ENCODE measurements at places on chromosomes 4 and X.
A peak's percentile ranks its signal among the peaks of the same experiment; 100 is the strongest.

GRCh38 chr4:127558088-127558487 lies 74.7 kb upstream of the INTU start:
- DNase-seq, result no peak

GRCh38 chr4:8913121-8913857 lies 41.6 kb upstream of the HMX1 start:
- DNase-seq, result no peak

- no peak for DNase-seq
These were observed 836.0 kb downstream of the TRIML1 start for GRCh38 chr4:188975271-188975670.

DNA sequence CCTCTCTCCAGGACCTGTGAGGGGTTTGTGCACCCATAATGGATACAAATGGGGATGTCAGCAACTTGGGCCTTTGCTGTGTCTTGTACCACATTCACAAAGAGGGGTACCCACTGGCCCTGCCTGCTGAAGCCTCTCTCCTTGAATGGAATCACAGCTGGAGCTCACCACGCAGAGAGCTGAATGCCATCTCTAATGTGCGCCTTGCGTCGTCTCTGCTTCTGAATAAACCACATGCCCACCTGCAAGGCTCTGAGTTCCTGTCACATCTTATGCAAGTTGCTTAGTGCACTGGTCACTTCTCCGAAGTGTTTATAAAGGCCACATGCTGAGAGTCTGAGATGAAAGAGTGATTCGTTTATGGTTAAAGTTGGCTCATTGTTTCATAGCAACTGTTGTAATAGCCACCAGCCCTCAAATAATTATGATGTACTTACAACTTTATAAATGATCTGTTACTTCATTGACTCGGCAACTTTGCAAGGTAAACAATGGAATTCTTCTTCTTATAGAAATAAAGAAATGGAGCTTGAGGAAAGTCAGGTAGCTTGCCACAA lies 6.2 kb upstream of the PUDP start:
- DNase-seq, result no peak

DNA sequence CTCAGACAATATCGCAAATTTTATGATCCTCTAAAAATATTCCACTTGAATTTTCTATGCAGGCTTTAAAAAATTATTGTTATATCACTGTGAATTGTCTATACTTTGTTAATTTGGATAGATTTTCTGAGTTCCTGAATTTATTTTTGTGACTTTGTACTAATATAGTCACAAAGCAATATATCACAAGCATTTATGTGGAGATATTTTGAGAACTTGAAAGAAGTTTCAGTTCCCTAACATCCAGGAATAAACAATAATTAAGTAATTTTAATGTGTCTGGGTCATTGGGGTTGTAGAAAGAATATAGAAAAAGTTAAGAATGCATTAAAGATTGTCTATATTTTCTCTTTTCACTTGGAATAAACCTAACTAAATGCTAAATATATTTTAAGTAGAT lies 32.0 kb downstream of the CXCL8 start:
- DNase-seq, result no peak

DNA sequence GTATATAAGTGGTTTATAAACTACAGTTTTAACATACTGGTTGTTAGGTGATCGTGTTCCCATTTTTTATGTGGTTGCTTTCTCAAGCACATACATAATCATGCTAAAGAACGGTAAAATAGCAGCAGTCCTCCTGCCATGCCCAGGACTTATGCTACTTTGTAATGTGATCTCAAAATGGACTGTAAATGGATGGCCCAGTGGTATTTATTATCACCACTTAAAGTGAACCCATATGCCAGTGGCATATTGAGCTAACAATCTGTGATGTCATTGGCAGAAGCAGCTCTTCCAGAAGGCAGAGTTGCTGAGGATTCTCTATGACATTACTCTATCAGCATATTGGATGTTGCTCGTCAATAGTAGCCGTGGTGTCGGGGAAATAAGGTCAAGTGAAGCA lies 28.6 kb downstream of the ANK2 start:
- no peak for DNase-seq

GRCh38 chr4:75696581-75696980 lies 23.4 kb upstream of the G3BP2 start:
- DNase-seq, result no peak

- no peak for DNase-seq
These were observed 44.1 kb upstream of the SEC24B start for GRCh38 chr4:109389369-109390114.

DNA sequence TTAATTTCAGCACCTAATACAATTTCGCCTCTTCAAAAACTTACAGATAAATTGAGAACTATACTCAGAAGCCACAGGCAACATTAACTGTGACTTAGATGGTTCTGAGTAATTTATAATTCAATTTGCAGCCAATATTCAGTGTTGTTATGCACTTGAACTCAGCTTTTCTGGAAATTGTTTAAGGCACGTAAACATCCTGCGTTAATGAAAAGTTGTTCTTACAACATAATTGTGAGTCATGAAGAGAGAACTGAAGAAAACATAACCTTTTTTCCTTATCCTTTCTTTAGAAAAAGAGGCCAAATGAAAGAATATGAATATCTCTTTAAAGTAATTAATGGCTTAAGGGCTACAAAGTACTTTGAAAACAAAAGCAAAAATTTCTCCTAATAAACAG lies 16.6 kb upstream of the H2AZ1 start:
- no peak for DNase-seq

DNA sequence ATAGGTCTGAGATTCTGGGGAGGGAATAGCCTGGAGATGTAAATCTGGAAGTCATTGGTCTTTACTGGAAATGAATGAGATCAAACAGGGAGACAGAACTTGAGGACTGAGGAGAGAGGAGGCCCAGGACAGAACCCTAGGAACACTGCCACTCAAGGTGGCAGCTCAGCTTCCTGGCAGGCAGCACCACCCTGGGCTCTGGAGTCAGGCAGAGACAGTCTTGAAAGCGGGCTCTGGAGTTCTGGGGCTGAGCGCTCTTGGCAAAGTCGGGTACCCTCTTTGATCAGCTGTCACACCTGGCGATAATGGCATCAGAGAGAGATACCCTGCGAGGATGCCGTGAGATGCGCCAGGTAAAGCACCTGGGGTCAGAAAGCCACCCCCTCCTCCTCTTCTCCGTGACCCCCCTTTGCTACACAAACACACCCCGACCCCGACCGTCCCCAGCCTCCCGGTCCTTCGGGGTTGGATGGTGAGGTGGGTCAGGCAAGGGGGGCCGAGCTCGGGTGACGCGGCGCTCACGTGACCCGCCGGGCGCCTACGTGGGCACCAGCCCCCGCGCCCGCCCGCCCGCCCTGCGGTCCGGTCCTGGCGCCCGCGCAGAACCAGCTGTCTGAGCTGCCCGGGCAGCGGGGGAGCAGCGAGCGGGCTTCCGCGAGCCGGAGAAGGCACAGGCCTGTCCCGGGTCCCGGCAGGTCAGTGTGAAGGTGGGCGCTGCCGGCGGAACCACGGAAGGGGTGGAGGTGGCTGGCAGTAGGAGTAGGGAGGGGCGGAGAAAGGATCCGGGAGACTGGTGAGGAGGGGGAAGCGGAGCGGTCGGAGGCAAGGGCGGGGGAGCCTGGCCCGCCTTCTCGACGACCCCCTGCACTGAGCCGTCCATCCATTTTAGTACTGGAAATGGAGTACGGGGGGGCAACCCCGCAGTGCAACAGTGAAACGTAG lies at the start of gene TCEAL3:
Gene TCEAL3, plus strand, starts transcription at position 600 of the 942 bp plus-strand sequence. CDS start 1,102 bp downstream, outside the sequence.
- peak; percentile 28 for DNase-seq

GRCh38 chr4:23770011-23770410 lies 119.8 kb downstream of the PPARGC1A start:
- no peak for DNase-seq

DNA sequence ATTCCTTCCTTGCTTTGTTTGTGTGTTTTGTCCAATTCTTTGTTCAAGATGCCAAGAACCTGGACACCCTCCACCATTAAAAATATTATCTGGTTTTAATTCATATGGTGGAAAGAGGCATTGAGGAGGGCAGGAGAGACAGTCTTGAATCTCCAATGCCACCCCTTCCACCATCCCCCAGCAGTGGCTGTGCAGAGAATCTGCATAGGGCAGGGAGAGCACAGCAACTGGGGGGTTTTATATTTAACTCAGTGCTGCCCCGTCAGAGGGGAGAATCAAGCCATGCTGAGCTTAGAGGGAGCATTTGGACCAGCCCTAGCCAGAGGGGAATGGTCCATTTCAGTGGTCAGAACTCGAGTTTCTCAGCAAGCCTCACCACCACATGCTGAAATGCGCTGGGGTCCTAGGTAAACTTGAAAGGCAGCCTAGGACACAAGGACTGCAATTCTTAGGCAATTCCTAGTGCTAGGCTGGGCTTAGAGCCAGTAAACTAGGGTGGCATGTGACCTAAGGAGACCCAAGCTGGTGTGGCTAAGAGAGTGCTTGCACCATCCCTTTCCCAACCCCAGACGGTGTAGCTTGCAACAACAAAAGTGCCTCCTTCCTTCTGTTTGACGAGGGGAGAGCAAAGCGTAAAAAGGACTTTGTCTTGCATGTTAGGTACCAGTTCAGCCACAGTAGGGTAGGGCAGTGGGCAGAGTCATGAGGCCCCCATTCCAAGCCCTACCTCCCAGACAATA lies 34.2 kb downstream of the CCDC158 start:
- DNase-seq, result no peak

GRCh38 chr4:37601531-37601930 lies 84.6 kb downstream of the RELL1 start:
- DNase-seq, result no peak

DNA sequence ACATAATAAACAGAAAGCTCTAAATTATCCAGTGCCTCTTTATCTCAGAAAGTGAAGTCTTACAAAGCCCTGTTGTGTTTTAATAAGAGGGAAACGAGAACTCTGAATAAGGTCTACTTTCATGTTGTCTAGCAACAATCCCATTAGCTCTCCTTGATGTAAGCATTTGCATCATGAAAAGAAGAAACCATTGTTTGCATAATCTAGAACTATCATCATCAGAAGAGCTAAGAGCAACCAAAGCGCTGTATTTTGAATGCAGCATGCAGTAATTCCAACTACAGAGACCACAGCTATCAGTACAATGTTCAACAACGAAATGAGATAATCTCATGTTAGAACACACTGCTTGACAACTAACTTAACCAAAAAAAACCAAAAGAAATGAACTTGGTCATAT lies 257.1 kb downstream of the CAMK2D start:
- DNase-seq, result no peak

GRCh38 chr4:65344278-65344825 lies 325.9 kb downstream of the EPHA5 start:
- no peak for DNase-seq

DNA sequence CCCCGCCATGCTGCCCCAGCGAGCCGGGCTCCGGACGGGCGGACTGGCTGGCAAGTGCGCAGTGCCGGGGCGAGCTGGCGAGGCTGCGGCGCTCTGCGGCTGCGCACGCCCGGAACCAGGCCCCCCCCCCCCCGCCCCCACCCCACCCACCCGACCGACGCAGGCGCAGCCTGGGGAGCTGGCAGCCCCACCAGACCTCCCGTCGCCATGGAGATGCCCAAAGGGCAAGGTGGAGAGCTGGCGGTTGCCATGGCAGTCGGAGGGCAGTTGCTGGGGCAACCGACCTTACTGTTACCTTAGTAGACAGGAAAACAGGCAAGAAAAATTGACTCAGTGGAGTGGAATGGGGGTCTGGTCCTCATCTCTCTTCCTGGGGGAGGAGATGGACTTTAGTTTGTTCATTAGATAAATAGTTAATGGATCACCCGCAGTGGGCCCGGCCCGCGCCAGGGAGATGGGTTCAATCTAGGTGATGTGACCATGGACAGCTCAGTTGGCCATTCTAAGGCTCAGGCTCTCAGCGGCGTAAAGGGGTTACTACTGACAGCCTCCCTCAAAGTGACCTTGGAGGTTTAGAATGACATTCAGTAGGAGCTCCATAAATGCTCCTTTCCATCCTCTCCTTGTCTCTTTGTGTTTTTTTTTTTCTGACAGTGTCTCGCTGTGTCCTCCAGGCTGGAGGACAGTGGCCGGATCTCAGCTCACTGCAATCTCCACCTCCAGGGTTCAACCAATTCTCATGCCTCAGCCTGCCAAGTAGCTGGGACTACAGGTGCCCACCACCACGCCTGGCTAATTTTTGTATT lies at the start of gene PCSK1N:
Gene PCSK1N, minus strand, starts transcription at position 87 of the 806 bp plus-strand sequence. Its CDS starts 78 bp downstream, at position 9.
- DNase-seq, result peak; percentile 35

- no peak for DNase-seq
These were observed 123.3 kb downstream of the KDM6A start for GRCh38 chrX:44996277-44996676.

DNA sequence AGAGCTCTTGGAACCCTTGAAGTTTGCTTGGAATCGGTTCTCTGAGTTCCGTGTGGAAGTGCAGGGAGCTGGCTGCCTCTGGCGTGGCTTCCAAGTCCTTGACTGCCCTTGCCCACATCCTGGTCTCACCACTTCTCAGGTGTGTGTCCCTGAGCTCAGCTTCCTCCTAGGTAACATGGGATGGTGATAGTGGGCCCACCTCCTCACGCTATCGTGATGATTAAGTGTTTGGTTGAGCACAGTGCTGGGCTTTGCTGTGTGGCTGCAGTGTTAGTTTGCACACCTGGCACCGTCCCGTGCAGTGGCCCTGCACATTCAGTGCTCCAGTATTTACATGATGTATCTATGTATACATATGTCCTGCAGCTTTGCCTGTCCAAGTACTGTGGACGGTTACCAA lies 81.5 kb downstream of the CLDN34 start:
- no peak for DNase-seq

GRCh38 chr4:127362686-127363085 lies 270.1 kb upstream of the INTU start:
- no peak for DNase-seq

DNA sequence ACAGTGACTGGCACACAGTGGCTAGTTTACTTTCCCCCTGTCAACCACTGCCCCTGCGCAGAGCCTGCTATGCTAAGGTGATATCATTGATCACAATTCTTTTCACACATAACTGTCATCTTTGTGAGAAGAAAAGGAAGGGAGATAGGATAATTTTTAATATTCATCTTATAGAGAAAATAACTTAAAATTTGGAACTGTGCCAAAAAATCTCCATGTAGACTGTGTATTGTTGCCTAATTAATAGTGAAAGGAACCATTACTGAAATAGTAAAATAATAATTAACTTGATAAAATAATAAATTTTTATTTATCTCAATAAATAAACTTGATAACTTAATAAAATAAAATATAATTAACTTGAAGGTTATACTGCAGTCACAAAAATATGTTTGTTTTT lies 1069.4 kb downstream of the C4orf33 start:
- no peak for DNase-seq

- DNase-seq, result no peak
These were observed 67.2 kb upstream of the TFDP3 start for GRCh38 chrX:133285341-133285740.

GRCh38 chrX:66815227-66815626 lies 176.3 kb upstream of the EDA2R start:
- DNase-seq, result no peak

- DNase-seq, result no peak
These were observed 121.2 kb downstream of the AFAP1 start for GRCh38 chr4:7818399-7818911.

DNA sequence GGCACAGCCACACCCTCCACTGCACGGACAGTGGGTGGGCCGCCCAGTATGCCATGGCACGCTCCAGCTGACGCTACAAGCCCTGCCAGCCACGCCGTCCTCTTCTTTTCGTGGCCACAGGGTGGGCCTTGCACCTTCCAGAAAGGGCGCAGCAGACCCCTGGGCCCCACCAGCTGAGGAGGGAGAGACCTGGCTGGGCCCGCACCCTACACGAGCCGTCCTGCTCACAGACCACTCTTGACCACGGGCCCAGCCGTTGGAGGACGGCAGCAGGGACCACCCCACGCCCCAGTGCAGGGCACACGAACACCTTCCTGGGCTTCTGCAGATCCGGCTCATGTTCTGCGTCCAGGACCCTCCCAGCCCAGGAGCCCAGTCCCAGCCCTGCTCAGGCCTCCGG lies 27.1 kb downstream of the FAM53A start:
- DNase-seq, result no peak

- DNase-seq, result no peak
These were observed 200.4 kb downstream of the AFAP1 start for GRCh38 chr4:7739077-7739917.

Measured in T-cell (primary cell).